ENCODE measurements at places on chromosomes 5 and 9. TPM values are rescaled to one million over a fixed set of nuclear protein-coding genes. Genes with fewer than 3 reads are reported as not detected.

DNA sequence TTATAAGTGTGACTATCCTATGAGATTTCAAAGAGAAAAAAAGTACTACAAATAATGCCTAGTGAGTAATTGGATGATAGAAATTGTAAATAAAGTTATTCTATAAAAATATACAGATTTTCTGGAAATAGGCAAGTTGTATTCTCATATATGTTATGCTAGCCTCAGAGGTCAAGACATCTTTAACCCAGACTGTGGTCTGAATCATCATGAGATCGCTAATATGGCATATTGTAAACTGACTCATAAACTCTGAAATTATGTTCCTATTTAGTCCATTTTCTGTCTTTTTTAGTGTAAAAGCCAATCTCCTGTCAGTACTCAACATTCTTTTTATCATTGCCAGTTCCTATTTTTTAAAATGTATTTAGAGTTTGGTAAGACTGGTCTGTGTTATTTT is 14.2 kb downstream of the LOX start:
- DNase-seq, result no peak

DNA sequence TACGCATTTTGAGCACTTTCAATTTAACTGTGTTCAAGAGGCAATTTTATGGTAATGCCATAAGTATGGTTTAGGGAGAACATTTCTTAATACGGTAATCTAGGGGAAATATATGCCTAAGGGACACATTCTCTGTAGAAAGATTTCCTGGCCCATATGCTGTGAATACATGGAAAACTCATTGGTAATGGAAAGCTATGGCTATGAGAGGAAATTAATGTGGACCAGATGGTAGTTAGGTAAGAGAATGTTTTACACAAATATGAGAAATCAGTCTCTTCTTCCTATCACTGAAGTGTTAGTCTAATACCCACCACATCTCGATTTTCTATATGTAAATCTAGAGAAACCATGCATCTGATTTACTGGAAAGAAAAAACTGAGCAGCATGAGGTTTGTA is 105.0 kb downstream of the SEMA6A start:
- DNase-seq, result no peak

DNA sequence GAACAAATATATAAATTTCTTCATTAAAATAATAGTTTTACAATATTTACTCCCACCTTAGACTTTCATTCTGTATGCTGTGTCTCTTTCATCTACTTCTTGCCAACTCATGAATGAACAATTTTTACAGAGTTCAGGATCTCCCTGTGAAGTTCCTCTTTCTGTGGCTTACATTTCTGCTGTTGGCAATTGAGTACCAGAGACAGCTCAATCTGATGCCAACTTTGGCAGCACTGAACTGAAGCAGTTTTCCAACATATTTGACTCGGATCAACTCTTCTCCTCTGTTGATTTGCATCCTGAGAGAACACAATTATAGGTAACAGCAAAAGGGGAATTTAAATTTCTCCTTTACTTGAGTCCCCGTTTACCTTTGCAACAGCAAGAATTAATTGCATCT is 1262.2 kb downstream of the EFNA5 start:
- DNase-seq, result no peak

RABGAP1 gene
- 36.5 TPM for total RNA-seq

GRCh38 chr5:117295941-117296340 is 721.3 kb upstream of the SEMA6A start:
- DNase-seq, result no peak

- DNase-seq, result no peak
Measured at GRCh38 chr9:107973451-107973850, 483.9 kb upstream of the KLF4 start.

OR1J4 gene
- not detected for total RNA-seq

FBXL7 gene
- 30.4 TPM for total RNA-seq

STPG3 gene
- not detected for total RNA-seq

- DNase-seq, result no peak
Measured at GRCh38 chr5:18152671-18153070, 518.4 kb downstream of the TAF11L14 start.

SPRY4 gene
- 111 TPM for total RNA-seq

PCDHB6 gene
- total RNA-seq, result 1.5 TPM

SHLD3 gene
- total RNA-seq, result not detected

GRCh38 chr9:92654481-92655301 is 15.2 kb downstream of the IPPK start:
- no peak for DNase-seq

GRCh38 chr9:81417941-81418340 is 271.4 kb downstream of the TLE1 start:
- DNase-seq, result no peak

All from ascending aorta (tissue), 2 donors.